Posterior cingulate gyrus (tissue), 11 donors: ENCODE measurements at places on chromosomes 11 and 22.

DNA sequence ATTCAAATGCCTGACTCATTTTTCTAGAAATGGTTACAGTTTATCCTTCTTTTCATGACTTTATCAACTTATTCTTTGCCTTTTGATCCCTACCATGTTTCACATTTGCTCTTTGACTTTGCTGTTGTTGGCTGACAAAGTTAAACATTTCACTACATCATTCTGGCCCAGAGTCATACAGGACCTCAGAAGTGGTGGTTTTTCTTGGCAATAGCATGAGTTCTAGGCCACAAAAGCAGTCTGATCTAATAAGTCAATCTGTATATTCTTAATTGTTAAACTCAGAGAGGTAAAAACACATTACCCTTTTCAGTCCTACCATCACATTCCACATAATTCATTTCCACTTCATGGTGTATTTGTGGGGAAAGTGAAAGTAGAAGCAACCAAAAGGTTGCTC, 763.2 kb upstream of the TENM4 start:
- no peak for DNase-seq

GRCh38 chr11:128492461-128492860, 94.9 kb downstream of the ETS1 start:
- no peak for DNase-seq

GRCh38 chr22:22092101-22092500, 109.5 kb upstream of the TOP3B start:
- no peak for DNase-seq

GRCh38 chr11:13480198-13480597, 15.6 kb downstream of the PTH start:
- peak; percentile 52 for DNase-seq

- DNase-seq: no peak
Measured at GRCh38 chr11:77747381-77747969, 73.0 kb downstream of the RSF1 start.

DNA sequence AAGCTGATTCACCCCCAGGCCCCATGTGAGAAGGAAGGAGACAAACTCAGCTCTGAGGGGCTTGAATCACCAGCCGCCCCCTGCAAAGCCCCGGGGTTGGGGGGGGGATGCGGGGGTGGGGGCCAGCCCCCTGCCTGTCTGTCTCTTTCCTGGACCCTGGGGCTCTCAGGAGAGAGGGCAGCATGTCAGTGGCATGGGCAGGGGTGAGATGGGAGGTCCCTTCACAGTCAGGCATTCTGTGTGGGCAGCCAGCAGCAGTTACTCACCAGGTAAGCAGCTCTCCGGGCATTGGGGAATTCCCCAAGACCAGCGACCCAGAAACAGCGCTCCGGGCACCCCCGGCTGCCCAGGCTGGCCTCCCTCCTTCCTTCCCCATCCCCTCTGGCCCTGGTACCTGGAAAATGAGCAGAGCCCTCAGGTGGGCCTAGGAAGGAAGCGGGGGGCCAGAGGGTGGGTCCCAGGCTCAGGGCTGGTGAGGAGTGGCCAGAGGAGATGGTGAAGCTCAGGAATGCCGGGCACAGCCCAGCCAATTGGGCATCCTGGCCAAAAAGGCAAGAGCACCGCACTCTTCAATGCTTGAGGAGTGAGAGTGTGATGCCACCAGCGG, 4.2 kb upstream of the LIF start:
- DNase-seq: no peak

DNA sequence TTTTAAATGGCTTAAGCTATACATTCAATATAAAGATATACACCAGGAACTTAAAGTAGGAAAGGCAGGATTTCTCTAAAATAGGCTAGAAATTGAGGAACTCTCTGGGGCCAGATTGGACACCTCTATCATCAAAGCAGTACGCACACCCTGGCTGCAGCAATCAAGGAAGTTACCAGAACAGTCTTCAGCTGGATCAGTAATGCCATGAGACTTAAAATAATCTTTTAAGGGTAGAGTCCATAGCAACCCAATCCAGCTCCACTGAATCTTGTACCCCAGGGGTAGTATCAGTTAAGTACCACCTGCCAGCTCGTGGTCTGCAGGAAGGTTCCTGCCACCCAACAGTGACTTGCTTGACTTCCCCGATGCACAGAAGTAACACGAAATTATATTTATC, 3.0 kb downstream of the RDX start:
- no peak for DNase-seq

DNA sequence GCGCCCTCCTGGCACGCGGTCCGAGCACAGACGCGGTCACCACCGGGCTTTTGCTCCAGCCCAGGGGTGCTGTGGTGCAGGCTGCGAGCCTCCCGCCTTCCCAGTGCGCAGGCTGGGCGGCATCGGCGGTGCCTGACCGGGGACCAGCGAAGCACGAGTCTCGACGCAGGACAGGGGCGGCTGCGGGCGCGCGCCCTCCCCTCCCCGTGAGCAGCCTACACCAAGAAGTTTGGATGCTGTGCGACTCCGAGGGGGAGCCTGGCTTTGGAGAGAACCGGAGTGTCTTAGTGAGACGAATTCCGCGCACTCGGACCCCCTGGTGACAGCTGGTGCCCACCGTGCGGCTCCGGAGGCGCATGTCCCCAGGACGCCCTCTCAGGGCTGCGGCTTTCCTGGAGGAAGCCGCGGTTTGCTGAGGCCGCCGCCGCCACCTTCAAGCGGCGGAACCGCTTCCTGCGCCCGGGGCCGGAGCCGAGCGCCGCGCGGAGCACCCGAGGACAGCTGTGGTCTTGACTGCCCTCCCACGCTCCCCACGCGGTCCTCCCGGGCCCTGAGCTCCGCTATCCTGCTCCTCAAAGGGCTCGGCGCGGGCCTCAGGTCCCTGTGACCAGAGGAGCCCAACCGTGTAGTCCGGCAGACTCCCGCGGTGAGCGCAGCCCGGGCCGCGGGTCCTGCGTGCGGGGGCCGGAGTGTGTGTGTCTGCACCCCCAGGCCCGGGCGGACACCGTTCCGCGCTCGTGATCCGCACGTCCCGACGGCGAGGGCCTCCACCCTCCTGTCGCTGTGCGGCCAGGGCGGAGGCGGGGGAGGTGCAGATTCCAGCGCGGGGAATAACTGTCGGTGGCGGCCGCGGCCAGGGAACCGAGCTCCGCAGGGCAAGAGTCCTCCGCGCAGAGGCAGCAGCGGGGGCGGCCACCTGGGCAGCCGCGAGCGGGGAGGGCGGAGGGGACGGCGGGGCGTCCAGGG, 1.7 kb downstream of the FGF3 start:
- DNase-seq: no peak

- no peak for DNase-seq
Measured at GRCh38 chr22:39503630-39504029, 1.5 kb downstream of the MIEF1 start.

DNA sequence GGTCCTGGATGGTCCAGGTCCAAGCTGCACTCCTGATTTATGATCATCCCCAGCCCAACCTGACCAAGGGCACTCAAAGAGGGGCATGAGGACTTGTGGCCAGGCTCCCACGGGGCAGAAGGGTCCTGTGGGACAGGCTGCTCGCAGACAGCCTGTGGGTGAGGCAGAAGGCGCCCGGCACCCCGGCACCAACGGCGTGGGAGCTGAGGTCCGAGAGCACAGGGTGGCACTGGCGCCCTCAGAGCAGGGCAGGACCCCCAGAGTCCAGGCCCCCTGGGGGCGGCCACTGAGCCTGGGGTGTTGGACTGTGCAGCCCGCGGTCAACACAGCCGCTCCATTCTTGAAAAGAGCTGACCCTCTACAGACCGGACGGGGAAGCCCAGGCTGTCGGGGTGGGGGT, 3.3 kb downstream of the IL17REL start:
- no peak for DNase-seq

DNA sequence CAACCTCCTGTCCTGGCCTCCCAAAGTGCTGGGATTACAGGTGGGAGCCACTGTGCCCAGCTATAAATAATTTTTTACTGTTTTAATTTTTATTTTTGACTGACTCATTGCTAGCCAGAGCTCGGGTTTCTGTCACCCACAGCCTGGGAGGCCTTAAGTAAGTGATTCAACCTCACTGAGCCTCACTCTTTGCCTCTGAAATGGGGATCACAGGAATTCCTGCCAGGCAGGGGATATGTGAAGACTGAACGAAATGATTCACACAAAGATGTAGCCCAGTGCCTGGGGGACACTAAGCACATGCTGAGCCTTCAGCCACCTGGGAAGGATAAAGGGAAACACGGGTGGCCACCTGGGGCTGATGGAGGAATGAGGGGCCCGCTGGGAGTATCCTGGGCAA, 3.8 kb upstream of the LRRC74B start:
- no peak for DNase-seq

GRCh38 chr22:35479359-35479758, 61.3 kb upstream of the RASD2 start:
- peak; percentile 29 for DNase-seq

- no peak for DNase-seq
Measured at GRCh38 chr22:38009000-38009806, 24.8 kb upstream of the SOX10 start.

DNA sequence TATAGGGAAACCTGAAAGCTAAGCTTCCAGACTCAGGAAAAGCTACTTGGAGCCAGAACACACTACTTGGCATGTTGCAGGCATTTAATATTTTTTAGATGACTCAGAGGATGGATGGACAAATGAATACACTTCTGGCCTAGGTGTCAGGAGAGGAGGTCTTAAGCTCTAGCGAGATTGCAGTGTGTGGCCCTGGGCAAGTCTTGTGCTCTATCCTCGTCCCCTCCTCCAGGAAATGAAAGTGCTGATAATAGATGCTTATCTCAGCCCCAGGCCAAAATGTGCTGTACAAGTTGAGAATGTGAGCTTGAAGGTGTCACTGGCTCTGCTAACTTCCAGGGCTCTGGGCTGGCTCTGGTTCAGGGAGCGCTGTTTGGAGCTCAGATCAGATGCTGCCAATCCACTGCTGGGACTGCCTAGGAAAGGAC, 136.3 kb downstream of the PKNOX2 start:
- DNase-seq: no peak

- DNase-seq: no peak
Measured at GRCh38 chr22:42793848-42794405, 63.1 kb downstream of the ARFGAP3 start.

- DNase-seq: peak; percentile 33
Measured at GRCh38 chr11:118434553-118435289, 1.6 kb upstream of the KMT2A start.

DNA sequence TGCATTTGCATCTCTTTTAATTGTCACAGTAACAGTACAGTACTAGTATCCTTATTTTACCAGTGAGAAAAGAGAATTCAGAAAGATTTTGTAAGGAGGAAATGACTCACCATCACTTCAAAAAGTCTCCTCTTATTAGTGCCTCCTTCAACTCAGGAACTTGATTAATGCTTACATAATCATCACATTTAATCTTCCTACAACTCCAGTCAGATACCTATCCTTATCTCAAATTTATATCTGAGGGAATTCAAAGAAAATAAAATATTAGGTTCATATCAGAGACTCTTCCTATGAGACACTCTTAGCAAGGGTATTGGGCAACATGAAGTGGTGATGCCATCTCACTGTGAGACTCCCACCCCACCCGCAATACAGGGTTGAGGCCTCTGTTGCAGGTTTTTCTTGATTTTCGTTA, 26.1 kb upstream of the CTSC start:
- no peak for DNase-seq

- DNase-seq: no peak
Measured at GRCh38 chr22:37439347-37439746, 12.1 kb upstream of the ELFN2 start.

GRCh38 chr22:31001124-31001770, 32.2 kb downstream of the TUG1 start:
- DNase-seq: no peak

DNA sequence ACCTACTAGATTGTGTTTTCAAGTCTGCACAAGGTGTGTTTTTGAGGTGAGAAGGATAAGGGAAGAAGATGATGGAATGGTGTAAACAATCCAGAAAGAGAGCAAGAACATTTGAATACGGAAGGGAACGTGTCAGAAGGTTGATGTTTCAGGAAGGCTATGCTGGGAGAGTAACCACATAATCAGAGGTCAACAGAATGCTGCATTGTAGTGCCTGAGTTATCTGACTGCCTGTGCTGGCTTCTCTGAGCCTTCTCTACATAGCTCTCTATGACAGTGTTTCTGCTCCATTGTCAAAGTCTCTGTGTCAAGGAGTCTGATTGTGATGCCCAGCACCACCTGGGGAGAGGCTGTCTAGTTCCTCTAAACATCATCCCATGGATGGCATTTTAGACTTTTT, 74.1 kb downstream of the CYB5R2 start:
- DNase-seq: no peak
